ENCODE measurements at places on chromosomes 12 and 14. TPM values are rescaled to one million over a fixed set of nuclear protein-coding genes. Genes with fewer than 3 reads are reported as not detected.

The FOXM1 gene
- not detected for total RNA-seq

The GPD1 gene
- total RNA-seq, result 4.2 TPM

The NRL gene
- total RNA-seq, result 6.1 TPM

The ACSS3 gene
- 16.5 TPM for total RNA-seq

The ZNF891 gene
- 4.3 TPM for total RNA-seq

The KRT74 gene
- total RNA-seq, result not detected

The COX14 gene
- 50.8 TPM for total RNA-seq

The RBM23 gene
- total RNA-seq, result 731 TPM

DNA sequence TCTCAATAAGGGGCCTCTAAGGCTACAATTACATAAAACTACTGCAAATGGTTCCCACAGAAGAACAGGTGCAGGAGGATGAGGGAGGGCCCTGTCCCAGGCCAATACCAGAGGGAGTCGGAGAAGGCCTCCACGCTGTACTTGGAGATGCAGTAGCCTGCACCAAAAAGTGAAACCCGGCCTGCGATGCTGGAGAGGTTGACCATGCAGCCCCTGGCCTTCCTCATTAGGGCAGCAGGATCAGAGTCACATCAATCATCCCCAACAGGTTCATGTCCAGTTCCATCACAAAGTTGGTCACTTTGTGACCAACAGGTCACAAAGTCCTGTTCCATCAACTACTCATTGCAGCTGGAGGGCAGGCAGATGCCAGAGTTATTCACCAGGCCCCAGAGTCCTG is 23.0 kb downstream of the ZBTB39 start:
- H3K4me1 ChIP-seq, result no peaks in the 10 kb centered on the region
- DNase-seq, result no peak
- H3K27ac ChIP-seq, result no peak overlapping the region

- no peaks in the 10 kb centered on the region for H3K36me3 ChIP-seq
- no peak for DNase-seq
- H3K4me1 ChIP-seq, result no peaks in the 10 kb centered on the region
- no peak overlapping the region for H3K27ac ChIP-seq
- no peak overlapping the region for H3K4me3 ChIP-seq
These were observed 8.0 kb upstream of the DYNC1H1 start for GRCh38 chr14:101956179-101956885.

GRCh38 chr12:104381731-104382480 is 74.8 kb upstream of the CHST11 start:
- no peaks in the 10 kb centered on the region for H3K36me3 ChIP-seq
- peaks cover 13% of the 10 kb centered on the region for H3K4me1 ChIP-seq
- no peaks in the 10 kb centered on the region for H3K27me3 ChIP-seq

- no peak for DNase-seq
- H3K36me3 ChIP-seq, result no peaks in the 10 kb centered on the region
- H3K27ac ChIP-seq, result no peak overlapping the region
- H3K4me1 ChIP-seq, result peaks cover 6% of the 10 kb centered on the region
- H3K4me3 ChIP-seq, result no peak overlapping the region
These were observed 39.4 kb downstream of the ATP2B1 start for GRCh38 chr12:89669197-89669596.

- H3K4me3 ChIP-seq, result no peak overlapping the region
- DNase-seq, result no peak
- peaks cover 18% of the 10 kb centered on the region for H3K4me1 ChIP-seq
- H3K36me3 ChIP-seq, result no peaks in the 10 kb centered on the region
These were observed 1.5 kb upstream of the OTX2 start for GRCh38 chr14:56811593-56812363.

GRCh38 chr12:65051218-65051617 is 69.9 kb downstream of the WIF1 start:
- no peak overlapping the region for H3K27ac ChIP-seq
- H3K27me3 ChIP-seq, result no peaks in the 10 kb centered on the region
- no peaks in the 10 kb centered on the region for H3K4me1 ChIP-seq
- DNase-seq, result no peak

GRCh38 chr14:54550514-54550913 is 16.4 kb upstream of the SAMD4A start:
- H3K4me3 ChIP-seq, result no peak overlapping the region
- no peaks in the 10 kb centered on the region for H3K4me1 ChIP-seq
- no peak for DNase-seq
- no peaks in the 10 kb centered on the region for H3K36me3 ChIP-seq
- no peak overlapping the region for H3K27ac ChIP-seq
- H3K27me3 ChIP-seq, result no peaks in the 10 kb centered on the region

- no peak for DNase-seq
- no peaks in the 10 kb centered on the region for H3K4me1 ChIP-seq
- no peak overlapping the region for H3K27ac ChIP-seq
- no peaks in the 10 kb centered on the region for H3K36me3 ChIP-seq
- H3K27me3 ChIP-seq, result no peaks in the 10 kb centered on the region
These were observed 223.8 kb downstream of the C12orf75 start for GRCh38 chr12:105554223-105554678.

GRCh38 chr12:94289461-94290312 is 141.3 kb downstream of the PLXNC1 start:
- DNase-seq, result no peak
- no peaks in the 10 kb centered on the region for H3K36me3 ChIP-seq
- no peaks in the 10 kb centered on the region for H3K27me3 ChIP-seq
- H3K27ac ChIP-seq, result peak overlapping the region; percentile 36

DNA sequence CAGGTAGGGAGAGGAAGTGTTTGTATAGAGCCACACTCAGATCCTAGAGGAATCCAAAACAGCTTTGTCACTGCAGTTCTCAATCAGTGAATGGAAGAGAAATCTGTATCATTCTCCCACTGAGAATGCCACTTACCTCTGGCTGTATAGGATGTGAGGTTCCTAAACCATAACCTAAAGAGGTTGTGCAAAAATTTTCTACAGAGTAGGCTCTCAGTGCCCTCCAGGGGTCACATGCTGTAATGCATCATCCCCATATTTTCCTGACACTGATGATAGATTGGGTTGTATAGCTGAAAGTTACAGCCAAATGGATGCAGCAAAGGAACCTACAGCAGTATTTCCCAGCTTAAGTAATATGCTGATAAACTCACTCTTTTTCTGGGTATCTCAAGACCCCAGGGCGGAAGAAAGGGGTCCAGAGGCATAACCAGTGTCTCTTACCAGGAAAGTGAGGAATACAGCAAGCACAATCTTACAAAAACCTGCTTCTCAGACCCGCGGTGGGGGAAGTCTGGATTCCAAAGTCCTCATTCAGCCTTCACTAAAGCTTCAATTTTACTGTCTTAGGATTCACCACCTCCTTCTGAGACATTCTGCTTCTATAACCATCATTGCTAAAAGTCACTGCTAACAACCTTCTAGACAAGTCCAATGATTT is 3.8 kb downstream of the BCDIN3D start:
- peaks cover 8% of the 10 kb centered on the region for H3K4me1 ChIP-seq
- H3K4me3 ChIP-seq, result no peak overlapping the region
- H3K27me3 ChIP-seq, result no peaks in the 10 kb centered on the region
- DNase-seq, result no peak

DNA sequence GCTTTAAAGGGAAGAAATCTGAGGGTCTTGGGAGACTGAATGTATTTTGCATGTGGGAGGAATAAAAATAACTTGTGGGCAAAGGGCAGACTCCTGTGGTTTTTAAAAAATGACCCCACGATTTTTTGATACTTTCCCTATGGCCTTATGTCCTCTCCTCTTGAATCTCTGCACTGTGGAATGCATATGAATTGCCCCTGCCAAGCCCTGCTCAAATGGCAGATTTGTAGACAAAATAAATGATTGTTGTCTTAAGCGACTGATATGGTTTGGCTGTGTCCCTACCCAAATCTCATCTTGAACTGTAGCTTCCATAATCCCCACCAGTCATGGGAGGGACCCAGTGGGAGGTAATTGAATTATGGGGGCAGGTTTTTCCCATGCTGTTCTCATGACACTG is 223.8 kb downstream of the DACT1 start:
- H3K36me3 ChIP-seq, result no peaks in the 10 kb centered on the region
- no peaks in the 10 kb centered on the region for H3K27me3 ChIP-seq
- no peak overlapping the region for H3K4me3 ChIP-seq
- DNase-seq, result no peak
- H3K4me1 ChIP-seq, result no peaks in the 10 kb centered on the region

DNA sequence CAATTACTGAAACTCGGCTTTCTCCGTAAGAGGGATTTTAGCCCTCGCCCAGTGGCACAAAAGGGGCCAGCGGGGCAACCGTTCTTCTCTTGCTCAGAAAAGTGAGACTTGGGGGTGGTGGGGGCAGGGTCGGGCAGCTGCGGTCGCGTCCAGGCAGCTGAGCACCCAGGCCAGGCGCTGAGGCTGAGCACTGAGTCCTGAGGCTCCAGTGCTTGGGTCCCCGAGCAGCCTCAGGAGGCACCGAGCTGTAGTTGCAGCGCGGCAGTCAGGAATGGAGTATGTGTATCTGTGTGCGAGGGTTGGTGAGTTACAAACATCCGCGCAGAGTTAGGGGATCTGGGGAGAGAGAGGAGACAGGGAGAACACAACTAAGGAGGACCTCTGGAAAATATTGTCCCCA is 4.1 kb upstream of the HOXC6 start:
- DNase-seq, result no peak
- H3K27me3 ChIP-seq, result no peaks in the 10 kb centered on the region
- H3K4me1 ChIP-seq, result peaks cover 10% of the 10 kb centered on the region
- no peak overlapping the region for H3K27ac ChIP-seq
- H3K4me3 ChIP-seq, result no peak overlapping the region
- no peaks in the 10 kb centered on the region for H3K36me3 ChIP-seq

DNA sequence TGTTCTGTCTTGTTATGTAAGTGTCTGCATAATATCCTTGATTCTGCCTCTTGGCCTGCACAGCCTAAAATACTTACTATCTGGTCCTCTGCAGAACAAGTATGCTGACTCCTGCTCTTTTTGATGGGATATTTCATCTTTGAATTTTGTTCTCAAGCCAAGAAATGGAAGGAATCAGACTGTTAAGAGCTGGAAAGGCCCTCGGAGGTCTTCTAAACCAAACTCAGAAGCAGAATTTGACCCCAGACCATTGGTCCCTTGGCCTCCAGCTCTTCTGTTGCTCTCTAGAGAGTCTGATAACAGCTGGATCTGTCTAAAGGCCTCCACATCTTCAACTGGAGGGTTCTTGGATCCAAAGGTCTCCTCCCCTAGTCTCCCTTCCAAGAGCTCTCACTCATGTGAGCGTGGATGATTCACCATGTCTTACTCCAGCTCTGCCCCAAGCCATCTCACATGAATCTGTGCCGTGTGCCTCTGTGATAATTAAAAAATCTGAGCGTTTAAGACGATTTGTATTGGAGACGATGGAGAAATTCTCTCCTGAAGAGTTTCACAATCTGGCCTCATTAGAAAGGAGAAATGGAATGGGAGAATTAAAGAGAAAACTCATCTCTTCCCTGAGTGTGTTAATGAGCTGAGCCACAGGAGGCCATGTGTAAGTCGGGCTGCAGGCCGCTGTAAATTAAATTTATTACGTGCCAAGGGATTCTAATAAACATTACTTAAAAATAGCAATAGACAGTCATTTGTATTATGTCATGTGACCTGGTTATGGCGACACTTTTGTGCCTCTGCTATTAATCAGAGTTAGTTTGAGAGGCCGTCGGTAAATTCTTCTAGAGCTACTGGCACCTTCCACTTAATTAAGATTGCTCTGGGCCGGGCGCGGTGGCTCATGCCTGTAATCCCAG is 15.4 kb upstream of the PRIMA1 start:
- H3K27ac ChIP-seq, result no peak overlapping the region
- no peaks in the 10 kb centered on the region for H3K27me3 ChIP-seq
- no peak overlapping the region for H3K4me3 ChIP-seq
- DNase-seq, result no peak
- peaks cover 11% of the 10 kb centered on the region for H3K4me1 ChIP-seq
- H3K36me3 ChIP-seq, result no peaks in the 10 kb centered on the region

- no peak for DNase-seq
- H3K36me3 ChIP-seq, result no peaks in the 10 kb centered on the region
- no peaks in the 10 kb centered on the region for H3K27me3 ChIP-seq
- H3K4me1 ChIP-seq, result peaks cover 3% of the 10 kb centered on the region
- H3K27ac ChIP-seq, result no peak overlapping the region
These were observed 199.8 kb downstream of the TMX1 start for GRCh38 chr14:51439896-51440295.

DNA sequence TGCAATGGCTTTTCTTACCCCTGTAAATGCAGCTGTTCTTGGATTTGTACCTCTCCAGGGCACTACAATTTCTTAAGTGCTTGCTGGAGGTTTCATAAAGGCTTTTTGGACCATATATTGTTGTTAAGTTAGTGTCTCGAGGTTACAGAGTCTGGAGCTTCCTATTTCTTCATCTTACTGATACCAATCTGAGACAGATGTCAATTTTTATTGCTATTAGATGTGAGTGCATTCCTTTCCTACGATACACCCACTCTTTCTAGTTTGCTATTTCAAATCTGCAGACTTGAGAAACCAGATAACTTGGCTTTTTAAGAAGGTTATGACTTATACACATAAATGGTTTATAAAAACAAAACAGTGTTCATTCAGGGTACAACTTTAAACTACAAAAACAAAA is 2.1 kb downstream of the NOXRED1 start:
- peaks cover 18% of the 10 kb centered on the region for H3K36me3 ChIP-seq
- H3K4me3 ChIP-seq, result no peak overlapping the region
- H3K4me1 ChIP-seq, result no peaks in the 10 kb centered on the region
- H3K27ac ChIP-seq, result no peak overlapping the region
- no peak for DNase-seq

GRCh38 chr12:115606040-115606439 is 671.5 kb downstream of the MED13L start:
- no peaks in the 10 kb centered on the region for H3K36me3 ChIP-seq
- no peak overlapping the region for H3K4me3 ChIP-seq
- DNase-seq, result no peak
- no peaks in the 10 kb centered on the region for H3K4me1 ChIP-seq

DNA sequence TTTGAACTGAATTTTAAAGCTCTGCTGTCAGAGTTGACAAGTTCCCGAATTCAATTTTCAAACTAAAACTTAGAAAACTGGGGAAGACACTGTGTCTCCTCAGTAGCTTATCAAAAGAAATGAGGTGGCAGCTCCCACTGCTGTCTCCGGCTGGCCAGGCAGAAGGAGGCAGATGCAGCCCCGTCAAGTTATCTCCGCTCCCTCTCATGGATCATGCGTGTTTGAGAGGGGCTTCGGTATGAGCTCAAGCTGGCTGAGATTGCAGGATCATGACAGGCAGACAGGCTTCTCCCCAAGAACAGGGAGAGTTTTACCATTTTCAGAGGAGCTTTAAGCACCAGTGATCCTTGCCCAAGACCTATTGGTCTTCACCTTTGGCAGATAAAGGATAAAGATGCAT is 88.8 kb downstream of the NEDD1 start:
- DNase-seq, result no peak
- H3K4me1 ChIP-seq, result no peaks in the 10 kb centered on the region
- H3K27me3 ChIP-seq, result no peaks in the 10 kb centered on the region
- no peak overlapping the region for H3K4me3 ChIP-seq
- H3K27ac ChIP-seq, result no peak overlapping the region
- H3K36me3 ChIP-seq, result no peaks in the 10 kb centered on the region

DNA sequence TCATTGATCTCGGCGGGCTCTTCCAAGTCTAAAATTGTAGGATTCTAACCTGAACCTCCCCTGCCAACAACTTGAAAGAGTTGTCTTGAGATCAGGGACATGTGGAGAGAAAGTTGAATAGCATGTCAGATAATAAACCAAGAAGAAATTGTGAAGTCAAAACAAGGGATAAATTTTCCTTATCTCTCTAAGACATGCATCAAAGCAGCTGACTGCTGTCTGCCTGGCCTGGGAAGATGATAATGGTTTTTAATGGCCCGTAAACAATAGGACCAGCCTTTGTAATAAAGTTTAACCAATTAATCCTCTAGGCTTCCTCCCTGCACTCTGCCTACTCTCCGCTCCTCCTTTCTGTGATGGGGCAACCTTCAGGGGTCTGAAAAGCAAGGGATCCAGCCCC is 67.9 kb downstream of the DPF3 start:
- H3K4me3 ChIP-seq, result no peak overlapping the region
- H3K36me3 ChIP-seq, result no peaks in the 10 kb centered on the region
- no peaks in the 10 kb centered on the region for H3K27me3 ChIP-seq

Measured in thoracic aorta (tissue), 2 donors.